Thoracic aorta (tissue), 2 donors: ENCODE measurements at places on chromosomes 7 and 10. TPM values are rescaled to one million over a fixed set of nuclear protein-coding genes. Genes with fewer than 3 reads are reported as not detected.

DNA sequence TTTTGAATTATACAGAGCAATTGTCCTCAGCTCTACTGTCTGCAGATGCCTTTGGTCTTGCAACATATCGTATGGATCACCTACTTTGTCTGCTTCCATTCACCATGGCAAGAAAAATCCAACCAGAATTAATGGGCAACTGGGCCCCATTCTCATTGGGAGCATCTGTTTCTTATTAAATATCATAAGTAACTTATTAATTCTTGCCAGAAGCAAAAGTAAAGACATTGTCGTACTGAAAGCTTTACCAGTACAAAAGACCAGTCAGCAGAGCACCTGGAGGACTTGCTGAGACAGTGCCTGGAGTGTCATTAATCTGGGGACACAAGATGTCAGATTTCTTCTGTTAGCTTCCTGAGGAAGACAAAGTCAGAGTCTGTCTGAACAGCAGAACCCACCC, 404.5 kb downstream of the INHBA start:
- no peak overlapping the region for H3K27ac ChIP-seq
- H3K36me3 ChIP-seq = no peaks in the 10 kb centered on the region
- H3K27me3 ChIP-seq = no peaks in the 10 kb centered on the region
- no peak overlapping the region for H3K4me3 ChIP-seq
- H3K4me1 ChIP-seq = no peaks in the 10 kb centered on the region
- DNase-seq = no peak

DNA sequence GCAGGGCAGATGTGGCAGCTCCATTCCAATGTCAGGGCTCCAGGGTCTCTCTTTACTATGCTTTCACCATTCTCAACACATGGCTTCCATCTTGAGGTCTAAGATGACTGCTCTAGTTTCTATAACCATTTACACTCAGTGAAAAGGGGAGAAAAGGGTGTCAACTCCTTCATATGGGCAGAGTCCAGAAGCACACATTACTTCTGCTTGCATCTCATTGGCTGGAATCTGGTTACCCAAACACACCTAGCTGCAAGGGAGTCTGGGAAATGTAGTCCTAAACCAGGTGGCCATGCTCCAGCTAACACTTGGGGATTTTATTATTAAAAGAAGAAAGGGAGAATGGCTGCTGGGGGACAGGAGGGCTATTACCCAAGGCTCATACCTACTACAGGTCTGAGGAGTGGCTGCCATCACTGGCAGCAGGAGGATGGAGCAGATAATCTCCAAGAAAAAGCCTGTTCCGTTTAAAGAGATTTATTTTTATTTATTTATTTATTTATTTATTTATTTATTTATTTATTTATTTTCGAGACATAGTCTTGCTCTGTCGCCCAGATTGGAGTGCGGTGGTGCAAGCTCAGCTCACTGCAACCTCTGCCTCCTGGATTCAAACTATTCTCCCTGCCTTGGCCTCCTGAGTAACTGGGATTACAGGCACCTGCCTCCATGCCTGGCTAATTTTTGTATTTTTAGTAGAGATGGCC, 29.1 kb upstream of the LBX1 start:
- DNase-seq = no peak
- H3K4me1 ChIP-seq = no peaks in the 10 kb centered on the region
- no peak overlapping the region for H3K27ac ChIP-seq
- no peaks in the 10 kb centered on the region for H3K36me3 ChIP-seq

- no peak for DNase-seq
- no peaks in the 10 kb centered on the region for H3K27me3 ChIP-seq
- no peak overlapping the region for H3K4me3 ChIP-seq
- H3K4me1 ChIP-seq = no peaks in the 10 kb centered on the region
- no peak overlapping the region for H3K27ac ChIP-seq
Measured at GRCh38 chr7:110224643-110225042, 866.3 kb upstream of the LRRN3 start.

The ZNF107 gene
- total RNA-seq = 5.6 TPM

- DNase-seq = no peak
- H3K4me1 ChIP-seq = no peaks in the 10 kb centered on the region
- H3K4me3 ChIP-seq = no peak overlapping the region
- no peak overlapping the region for H3K27ac ChIP-seq
- no peaks in the 10 kb centered on the region for H3K27me3 ChIP-seq
Measured at GRCh38 chr10:90784771-90785170, 73.1 kb downstream of the HTR7 start.

The ACTL6B gene
- total RNA-seq = not detected

The DEPP1 gene
- 661 TPM for total RNA-seq

DNA sequence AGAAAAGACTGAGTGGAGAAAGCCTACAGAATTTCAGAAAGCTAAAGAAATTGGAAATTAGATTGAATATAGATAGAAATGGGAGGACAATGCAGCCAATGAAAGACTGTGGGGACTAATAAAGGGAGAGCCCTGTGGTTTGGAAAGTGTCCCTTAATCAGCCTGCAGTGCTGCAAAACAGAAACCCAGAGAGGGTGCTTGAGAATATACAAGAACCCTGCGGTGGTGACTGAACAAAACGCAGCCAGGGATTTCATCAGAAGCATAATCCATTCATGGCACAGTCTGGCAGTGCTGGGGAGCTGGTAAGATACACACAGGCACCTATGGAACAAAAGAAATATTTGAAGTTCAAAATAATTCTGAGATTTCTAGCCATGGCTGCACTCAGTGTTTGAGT, 19.1 kb downstream of the CEP41 start:
- no peak for DNase-seq
- no peaks in the 10 kb centered on the region for H3K4me1 ChIP-seq
- H3K27me3 ChIP-seq = no peaks in the 10 kb centered on the region
- no peak overlapping the region for H3K27ac ChIP-seq
- H3K4me3 ChIP-seq = no peak overlapping the region

- DNase-seq = no peak
- no peaks in the 10 kb centered on the region for H3K27me3 ChIP-seq
- H3K4me1 ChIP-seq = peaks cover 43% of the 10 kb centered on the region
- peak overlapping the region; percentile 87 for H3K27ac ChIP-seq
- H3K36me3 ChIP-seq = no peaks in the 10 kb centered on the region
Measured at GRCh38 chr7:139679731-139680594, 97.8 kb downstream of the HIPK2 start.

The AGAP4 gene
- total RNA-seq = 10.3 TPM

The PMS2 gene
- total RNA-seq = 14.2 TPM

The NFKB2 gene
- total RNA-seq = 40.9 TPM

GRCh38 chr10:71678057-71678805, 41.3 kb downstream of the C10orf105 start:
- no peaks in the 10 kb centered on the region for H3K36me3 ChIP-seq
- no peak overlapping the region for H3K4me3 ChIP-seq
- H3K27ac ChIP-seq = no peak overlapping the region

DNA sequence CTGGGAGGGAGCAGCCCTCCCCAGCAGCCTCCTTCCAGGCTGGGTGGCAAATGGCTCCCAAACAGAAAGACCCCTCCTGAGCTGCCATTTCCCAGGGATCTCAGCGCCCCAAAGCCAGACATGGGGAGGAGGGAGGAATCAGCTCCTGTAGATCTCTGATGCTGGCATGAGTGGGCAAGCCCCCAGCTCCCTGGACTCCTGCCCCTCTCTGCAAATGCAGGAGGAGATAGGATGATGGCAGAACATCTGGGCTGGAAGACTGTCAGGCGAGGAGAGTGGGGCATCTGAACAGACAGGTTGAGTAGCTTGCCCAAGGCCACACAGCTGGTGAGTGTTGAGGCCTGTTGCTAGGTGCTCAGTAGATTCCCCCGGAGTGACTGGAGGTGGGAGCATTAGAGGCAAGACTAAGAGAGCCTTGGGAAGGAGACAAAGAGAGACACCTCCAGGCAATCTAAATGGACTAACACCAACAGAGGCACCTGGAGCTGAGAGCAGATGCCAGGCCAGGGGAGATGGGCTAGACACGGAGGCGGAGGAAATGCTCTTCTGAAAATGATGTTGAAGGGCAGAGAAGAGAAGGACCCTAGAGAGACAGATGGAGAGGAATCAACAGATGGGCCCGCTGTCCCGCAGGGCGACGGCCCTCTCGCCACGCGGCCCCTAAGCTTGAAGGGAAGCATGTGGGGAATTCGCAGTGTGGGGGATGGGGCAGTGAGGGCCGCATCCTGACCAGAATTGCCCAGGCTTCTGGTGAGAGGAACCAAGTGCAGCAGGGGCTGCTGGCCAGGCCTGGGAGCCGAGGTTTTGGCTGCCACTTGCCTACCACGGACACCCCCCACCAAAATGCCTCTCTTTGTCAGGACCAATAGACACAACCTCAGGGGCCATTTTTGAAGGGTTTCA, 84.8 kb upstream of the LRRC4 start:
- no peaks in the 10 kb centered on the region for H3K36me3 ChIP-seq
- H3K4me1 ChIP-seq = no peaks in the 10 kb centered on the region
- H3K27ac ChIP-seq = no peak overlapping the region
- no peak for DNase-seq

- H3K4me1 ChIP-seq = no peaks in the 10 kb centered on the region
- no peaks in the 10 kb centered on the region for H3K27me3 ChIP-seq
- no peak overlapping the region for H3K4me3 ChIP-seq
- H3K27ac ChIP-seq = no peak overlapping the region
Measured at GRCh38 chr10:130246113-130246512, 109.9 kb downstream of the GLRX3 start.

The GPER1 gene
- 5.3 TPM for total RNA-seq

DNA sequence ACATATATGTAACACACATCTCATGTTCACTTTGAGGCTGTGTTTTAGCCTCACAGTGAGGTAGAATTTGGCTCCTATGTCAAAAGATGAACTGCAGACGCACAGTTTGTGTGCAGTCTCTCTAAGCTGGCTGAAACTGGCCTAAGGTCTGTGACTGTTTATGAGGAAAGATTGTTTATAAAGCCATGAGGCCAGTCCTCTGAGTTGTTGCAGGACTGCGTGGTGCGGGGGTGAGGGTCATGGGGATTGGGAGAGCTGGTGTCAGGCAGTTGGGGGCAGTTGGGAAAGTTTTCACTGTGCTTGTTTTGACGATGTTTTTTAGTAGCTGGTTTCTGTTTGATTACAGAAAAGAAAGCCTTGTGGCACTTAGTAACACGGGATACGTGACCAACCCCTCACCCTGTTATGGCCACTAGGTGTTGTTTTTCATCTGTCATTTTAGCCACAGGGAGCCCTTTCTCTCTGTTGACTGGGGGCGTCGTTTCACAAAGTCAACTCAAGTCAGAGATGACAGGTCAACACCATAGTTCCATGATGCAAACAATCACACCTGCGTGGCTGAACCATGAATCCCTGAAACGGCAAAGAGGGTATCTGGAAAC, 310.9 kb downstream of the CCDC3 start:
- no peak overlapping the region for H3K27ac ChIP-seq
- H3K36me3 ChIP-seq = no peaks in the 10 kb centered on the region
- no peak overlapping the region for H3K4me3 ChIP-seq
- no peaks in the 10 kb centered on the region for H3K4me1 ChIP-seq
- H3K27me3 ChIP-seq = no peaks in the 10 kb centered on the region

The OR2A12 gene
- total RNA-seq = not detected

The RADIL gene
- 14.4 TPM for total RNA-seq

The EGR2 gene
- 3.3 TPM for total RNA-seq

GRCh38 chr7:134847851-134848588, 68.6 kb downstream of the CALD1 start:
- peaks cover 26% of the 10 kb centered on the region for H3K36me3 ChIP-seq
- H3K27ac ChIP-seq = peak overlapping the region; percentile 71
- H3K4me1 ChIP-seq = peaks cover 69% of the 10 kb centered on the region
- no peak overlapping the region for H3K4me3 ChIP-seq
- no peaks in the 10 kb centered on the region for H3K27me3 ChIP-seq

- no peaks in the 10 kb centered on the region for H3K36me3 ChIP-seq
- no peaks in the 10 kb centered on the region for H3K4me1 ChIP-seq
- H3K27ac ChIP-seq = no peak overlapping the region
Measured at GRCh38 chr7:22061775-22062174, 116.1 kb upstream of the CDCA7L start.

DNA sequence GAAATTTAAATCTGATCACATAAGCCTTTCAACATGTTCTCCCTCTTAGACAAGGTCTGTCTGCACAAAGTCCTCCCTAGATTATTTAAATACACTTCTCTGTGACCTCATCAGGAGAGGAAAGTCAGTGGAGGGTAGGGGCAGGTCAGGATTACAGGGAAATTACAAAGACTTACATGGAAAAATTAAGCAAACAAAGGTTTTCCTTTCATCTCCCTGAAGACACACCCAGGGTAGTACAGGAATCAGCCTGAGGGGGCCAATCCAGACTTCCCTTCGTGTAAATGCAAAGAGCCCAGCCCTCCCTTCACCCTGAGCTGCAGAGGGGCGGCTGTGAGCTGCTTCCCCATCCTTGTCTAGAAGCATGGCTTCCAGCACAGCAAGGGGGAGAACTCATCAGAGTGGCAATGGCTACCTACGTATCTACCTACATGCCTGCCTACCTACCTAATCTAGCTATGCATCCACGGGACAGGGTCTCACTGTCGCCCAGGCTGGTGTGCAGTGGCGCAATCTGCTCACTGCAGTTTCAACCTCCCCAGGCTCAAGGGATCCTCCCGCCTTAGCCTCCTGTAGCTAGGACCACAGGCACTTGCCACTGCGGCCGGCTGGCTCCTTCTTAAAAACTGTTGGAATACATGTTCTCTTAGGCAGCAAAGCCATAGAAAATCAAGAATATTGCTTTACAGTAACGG, 33.2 kb downstream of the PITRM1 start:
- H3K27me3 ChIP-seq = no peaks in the 10 kb centered on the region
- peaks cover 76% of the 10 kb centered on the region for H3K36me3 ChIP-seq
- DNase-seq = no peak
- H3K4me3 ChIP-seq = no peak overlapping the region
- peaks cover 34% of the 10 kb centered on the region for H3K4me1 ChIP-seq

GRCh38 chr7:111160297-111160696, 69.4 kb downstream of the LRRN3 start:
- H3K36me3 ChIP-seq = no peaks in the 10 kb centered on the region
- peaks cover 5% of the 10 kb centered on the region for H3K4me1 ChIP-seq
- H3K27ac ChIP-seq = no peak overlapping the region
- no peaks in the 10 kb centered on the region for H3K27me3 ChIP-seq
- no peak overlapping the region for H3K4me3 ChIP-seq

GRCh38 chr7:157584420-157584819, 247.6 kb downstream of the DNAJB6 start:
- no peak overlapping the region for H3K27ac ChIP-seq
- no peaks in the 10 kb centered on the region for H3K27me3 ChIP-seq
- no peaks in the 10 kb centered on the region for H3K36me3 ChIP-seq
- no peak for DNase-seq
